Left forelimb (tissue), 1 donor: ENCODE measurements at places on chromosomes 1 and 21.

GRCh38 chr1:204725821-204726448 lies 40.4 kb upstream of the LRRN2 start:
- peak; percentile 22 for DNase-seq

DNA sequence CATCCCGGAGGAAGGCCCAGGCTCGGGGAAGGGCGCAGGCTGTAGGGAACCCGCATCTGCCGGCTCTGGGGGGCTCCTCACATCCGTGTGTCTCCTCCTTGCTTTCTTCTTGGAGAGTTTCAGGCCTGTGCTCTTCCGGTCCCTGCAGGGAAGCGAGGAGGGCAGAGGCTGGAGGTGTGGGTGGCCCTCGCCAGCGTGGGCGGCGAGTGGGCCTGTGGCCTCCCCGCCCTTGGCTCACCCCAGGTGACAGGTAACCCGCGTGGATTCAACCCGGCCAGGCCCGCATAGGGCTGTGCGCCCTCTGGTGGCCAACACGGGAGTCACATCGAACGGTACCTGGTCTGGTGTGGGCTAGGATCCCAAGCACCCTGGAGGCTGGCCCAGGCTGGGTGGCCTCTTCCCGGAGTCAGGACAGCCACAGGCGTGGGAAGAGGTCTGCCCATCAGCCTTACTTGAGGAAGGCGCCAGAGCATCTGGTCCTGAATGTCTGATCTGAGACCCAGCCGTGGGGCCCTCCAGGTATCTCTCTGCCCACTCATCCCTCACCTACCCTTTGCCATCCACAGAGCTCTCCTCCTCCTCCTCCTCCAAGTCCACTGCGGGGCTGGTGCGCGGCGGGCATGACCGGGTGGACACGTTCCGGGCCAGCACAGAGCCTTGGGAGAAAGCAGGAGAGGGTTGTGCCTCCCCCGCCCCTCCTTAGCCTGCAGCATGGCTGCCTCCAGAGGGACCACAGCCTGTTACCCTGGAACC lies 9.6 kb upstream of the TNFRSF25 start:
- no peak for DNase-seq

- no peak for DNase-seq
Observed at GRCh38 chr1:160863774-160864131, 1.1 kb upstream of the CD244 start.

DNA sequence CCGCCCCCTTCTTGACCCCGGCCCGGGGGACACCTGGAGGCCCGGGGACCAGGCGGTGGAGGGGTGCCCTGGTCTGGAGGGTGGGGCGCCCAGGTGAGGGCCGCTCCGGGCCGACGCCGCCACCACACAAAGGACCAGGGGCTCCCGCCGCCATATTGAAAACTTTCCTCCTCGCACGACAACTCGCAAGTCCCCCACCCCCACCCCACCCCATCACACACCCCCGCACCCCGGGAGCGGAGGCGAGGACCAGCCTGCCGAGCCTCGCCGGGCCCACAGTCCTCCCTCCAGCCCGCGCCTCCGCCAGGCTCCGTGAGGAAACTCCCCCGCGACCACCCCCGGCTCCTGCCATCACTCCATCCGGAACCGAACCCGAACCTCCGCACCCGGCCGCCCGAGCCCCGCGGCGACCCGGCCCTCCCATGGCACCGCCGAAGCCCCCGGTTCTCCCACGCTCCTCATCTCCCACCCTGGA lies 733 bp downstream of the KDM5B start:
- peak; percentile 75 for DNase-seq

DNA sequence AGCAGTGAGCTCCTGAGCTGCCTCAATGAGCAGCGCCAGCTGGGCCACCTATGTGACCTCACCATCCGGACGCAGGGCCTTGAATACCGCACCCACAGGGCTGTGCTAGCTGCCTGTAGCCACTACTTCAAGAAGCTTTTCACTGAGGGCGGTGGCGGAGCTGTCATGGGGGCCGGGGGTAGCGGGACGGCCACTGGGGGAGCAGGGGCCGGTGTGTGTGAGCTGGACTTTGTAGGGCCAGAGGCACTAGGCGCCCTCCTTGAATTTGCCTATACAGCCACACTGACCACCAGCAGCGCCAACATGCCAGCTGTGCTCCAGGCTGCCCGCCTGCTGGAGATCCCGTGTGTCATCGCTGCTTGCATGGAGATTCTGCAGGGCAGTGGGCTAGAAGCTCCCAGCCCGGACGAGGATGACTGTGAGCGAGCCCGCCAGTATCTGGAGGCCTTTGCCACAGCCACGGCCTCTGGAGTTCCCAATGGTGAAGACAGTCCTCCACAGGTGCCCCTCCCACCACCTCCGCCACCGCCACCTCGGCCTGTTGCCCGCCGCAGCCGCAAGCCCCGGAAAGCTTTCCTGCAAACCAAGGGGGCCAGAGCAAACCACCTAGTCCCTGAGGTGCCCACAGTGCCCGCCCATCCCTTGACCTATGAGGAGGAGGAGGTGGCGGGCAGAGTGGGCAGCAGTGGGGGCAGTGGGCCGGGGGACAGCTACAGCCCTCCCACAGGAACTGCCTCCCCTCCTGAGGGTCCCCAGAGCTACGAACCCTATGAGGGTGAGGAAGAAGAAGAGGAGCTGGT lies 12.3 kb downstream of the ZBTB7B start:
- no peak for DNase-seq

GRCh38 chr1:171055966-171056643 lies 34.6 kb upstream of the FMO3 start:
- no peak for DNase-seq

- no peak for DNase-seq
Observed at GRCh38 chr1:186849271-186849671, 20.5 kb downstream of the PLA2G4A start.

GRCh38 chr1:98949166-98949565 lies 55.5 kb downstream of the PLPPR5 start:
- no peak for DNase-seq

DNA sequence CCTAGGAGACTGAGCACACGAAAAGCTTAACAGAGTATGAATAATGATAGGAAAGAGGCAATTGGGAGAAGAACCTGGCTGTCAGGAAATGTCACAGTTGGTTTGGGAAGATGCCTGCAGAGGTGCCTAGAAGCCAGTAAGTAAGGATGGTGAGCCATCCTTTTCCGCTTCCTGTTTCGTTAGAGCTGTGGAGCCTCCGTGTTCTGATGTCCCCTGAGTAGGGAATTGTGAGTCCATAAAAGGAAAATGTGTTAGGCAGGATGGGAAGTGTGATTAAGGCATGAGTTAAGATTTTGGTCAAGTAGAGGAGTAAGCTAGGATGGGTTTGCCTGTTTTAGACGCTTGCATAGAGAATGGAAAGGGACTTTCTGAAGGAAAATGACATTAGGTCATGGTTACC lies 9.0 kb downstream of the CLIC4 start:
- DNase-seq = no peak

- DNase-seq = no peak
Observed at GRCh38 chr1:207282058-207282457, 39.4 kb upstream of the CD55 start.

- no peak for DNase-seq
Observed at GRCh38 chr1:232648316-232648715, 18.4 kb upstream of the SIPA1L2 start.

GRCh38 chr21:33051925-33052324 lies 18.0 kb upstream of the OLIG1 start:
- no peak for DNase-seq

GRCh38 chr21:8991968-8992621 lies 1529.3 kb upstream of the TPTE start:
- DNase-seq = no peak

- no peak for DNase-seq
Observed at GRCh38 chr1:84159533-84160240, 15.6 kb downstream of the PRKACB start.

DNA sequence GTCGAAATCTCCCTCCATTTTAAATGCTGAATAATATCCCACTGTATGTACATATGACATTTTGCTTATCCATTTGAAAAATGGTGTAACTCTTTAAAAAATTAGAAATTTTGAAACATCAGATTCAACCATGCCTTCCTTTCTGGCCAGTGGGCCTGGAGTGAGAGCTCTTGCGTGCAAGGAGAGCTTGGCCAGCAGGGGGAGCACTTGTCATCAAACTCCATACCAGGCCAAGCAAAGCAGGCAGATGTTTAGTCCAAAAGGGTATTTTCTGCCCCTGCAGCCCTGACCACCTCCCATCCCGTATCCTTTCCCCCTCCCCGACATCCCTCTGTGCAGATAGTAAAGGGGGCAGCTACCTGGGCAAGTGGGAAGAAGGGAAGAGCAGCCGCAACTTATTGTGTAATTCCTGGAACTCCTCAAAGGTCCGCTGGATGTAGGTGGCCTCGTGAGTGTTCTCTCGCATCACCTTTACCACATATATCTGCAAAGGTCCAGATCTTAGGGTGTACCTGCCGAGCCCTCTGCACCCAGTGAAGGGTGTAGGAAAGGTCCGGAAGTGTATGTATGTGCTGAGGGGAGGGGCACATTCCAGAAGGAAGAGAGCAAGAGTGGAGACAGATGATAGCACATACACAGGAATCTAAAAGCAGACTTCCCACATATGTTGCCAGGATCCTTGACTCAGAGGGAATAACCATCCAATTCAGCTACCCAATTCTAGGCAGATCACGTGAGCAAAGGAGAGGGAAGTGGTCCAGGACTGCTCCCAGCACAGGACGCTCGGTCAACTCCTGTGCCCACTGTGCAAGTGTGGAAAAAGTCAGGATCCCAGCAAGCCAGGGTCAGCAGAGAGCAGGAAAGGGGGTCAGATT lies 19.9 kb upstream of the PPP1R15B start:
- peak; percentile 80 for DNase-seq

DNA sequence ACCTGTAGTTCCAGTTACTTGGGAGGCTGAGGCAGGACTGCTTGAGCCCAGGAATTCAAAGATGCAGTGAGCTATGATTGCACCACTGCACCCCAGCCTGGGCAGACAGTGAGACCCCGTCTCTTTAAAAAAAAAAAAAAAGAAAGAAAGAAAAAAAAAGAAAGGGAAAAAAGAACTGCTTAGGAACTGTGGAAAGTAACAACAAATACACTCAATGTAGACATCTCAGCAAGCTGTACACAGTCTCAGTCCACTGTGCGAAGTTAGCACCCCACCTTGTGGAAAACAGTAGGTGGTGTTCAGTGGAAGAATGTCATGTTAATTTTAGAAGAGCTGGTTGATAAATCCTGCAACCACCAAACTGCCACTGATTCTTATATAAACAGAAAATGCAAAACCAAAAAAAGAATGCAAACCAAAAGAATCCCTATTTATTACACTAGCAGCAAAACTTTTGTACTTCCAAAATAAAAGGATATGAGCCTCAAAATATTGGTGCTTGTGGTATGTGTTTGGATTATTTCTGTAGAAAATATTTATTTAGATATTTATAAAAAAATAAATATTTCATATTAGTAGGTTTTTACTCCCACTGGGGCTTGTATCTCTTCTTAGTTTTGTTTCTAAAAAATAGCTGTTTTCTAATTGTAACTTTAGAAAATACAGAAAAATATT lies 31.1 kb downstream of the ALG14 start:
- peak; percentile 69 for DNase-seq

DNA sequence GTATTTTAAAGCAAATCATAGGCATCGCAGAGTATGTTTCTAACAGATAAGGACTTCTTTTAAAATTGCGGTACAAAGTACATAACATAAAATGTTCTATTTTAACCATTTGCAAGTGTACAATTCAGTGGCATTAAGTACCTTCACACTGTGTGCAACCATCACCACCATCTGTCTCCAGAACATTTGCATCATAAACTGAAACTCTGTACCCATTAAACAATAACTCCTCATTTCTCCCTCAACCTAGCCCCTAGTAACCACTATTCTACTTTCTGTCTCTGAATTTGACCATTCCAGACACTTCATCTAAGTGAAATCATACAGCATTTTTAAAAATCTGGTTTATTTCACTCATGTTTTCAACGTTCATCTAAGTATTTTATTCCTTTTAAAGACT lies 16.6 kb upstream of the ATF3 start:
- DNase-seq = no peak

- DNase-seq = no peak
Observed at GRCh38 chr1:212463565-212464285, 31.0 kb downstream of the NENF start.

DNA sequence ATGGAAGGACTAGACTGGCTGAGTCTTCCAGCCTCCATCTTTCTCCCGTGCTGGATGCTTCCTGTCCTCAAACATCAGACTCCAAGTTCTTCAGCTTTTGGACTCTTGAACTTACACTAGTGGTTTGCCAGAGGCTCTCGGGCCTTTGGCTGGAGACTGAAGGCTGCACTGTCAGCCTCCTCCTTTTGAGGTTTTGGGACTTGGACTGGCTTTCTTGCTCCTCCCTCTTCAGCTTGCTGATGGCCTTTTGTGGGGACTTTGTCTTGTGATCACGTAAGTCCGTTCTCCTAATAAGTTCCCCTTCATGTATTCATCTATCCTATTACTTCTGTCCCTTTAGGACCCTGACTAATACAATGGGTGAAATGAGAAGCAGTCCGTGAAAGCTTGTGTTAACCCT lies 196.4 kb downstream of the KAZN start:
- DNase-seq = no peak

- DNase-seq = no peak
Observed at GRCh38 chr1:169245706-169246105, 121.9 kb downstream of the NME7 start.

- no peak for DNase-seq
Observed at GRCh38 chr1:54245501-54245900, 45.5 kb downstream of the MRPL37 start.

DNA sequence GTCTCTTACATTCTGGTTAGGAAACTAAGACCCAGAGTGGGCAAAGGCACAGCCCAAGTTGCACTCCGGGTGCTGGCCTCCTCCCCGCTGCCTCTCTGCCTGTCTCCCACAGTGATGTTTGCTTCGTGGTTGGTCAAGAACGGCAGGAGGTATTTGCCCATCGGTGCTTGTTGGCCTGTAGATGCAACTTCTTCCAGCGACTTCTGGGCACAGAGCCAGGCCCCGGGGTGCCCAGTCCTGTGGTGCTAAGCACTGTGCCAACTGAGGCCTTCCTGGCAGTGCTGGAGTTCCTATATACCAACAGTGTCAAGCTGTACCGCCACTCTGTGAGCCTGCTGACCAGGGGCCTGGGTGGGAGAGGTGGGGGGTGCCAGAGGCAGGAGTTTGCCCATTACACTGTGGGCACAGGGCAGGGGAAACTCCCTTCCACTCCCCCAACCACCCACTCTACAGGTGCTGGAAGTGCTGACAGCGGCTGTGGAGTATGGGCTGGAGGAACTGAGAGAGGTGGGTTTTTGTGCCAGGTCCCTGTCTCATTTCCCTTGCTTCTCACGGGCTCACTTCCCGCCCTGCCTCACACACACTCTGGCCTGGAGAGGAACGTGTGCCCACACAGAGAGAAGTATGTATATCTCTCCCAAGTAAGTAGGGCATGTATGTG lies 1.9 kb downstream of the BTBD19 start:
- peak; percentile 61 for DNase-seq

GRCh38 chr1:178528953-178529335 lies 16.0 kb downstream of the TEX35 start:
- no peak for DNase-seq

- no peak for DNase-seq
Observed at GRCh38 chr1:245475126-245475525, 320.3 kb downstream of the KIF26B start.

DNA sequence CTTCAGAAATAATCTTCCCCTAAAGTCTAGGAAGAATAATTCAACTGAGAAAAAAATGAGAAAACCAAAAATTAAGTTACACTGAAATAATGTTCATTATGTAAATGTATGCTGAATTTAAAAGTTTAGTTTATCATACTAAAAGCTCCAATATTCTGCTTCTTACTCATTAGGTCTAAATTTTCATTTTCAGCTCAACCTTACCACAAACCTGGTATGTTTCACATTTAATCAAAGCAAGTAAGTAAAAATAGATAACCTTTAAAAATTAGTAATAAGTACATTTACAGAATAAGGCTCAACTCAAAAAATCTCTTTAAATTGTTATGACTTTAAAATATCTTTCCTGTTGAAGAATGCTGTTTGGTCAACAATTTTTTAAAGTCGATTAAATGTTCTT lies 15.0 kb downstream of the BTG3 start:
- no peak for DNase-seq
